Activated naive CD4-positive, alpha-beta T cell treated with anti-CD3 and anti-CD28 coated beads, Interleukin-2, amount 50 U/mL, for 72 hours (primary cell): ENCODE measurements at places on chromosomes 3 and 15. TPM values are rescaled to one million over a fixed set of nuclear protein-coding genes. Genes with fewer than 3 reads are reported as not detected.

GREM1 gene
- total RNA-seq = not detected

GOLGA8K gene
- total RNA-seq = 0.55 TPM

IQCH gene
- total RNA-seq = 2.3 TPM

ZNF662 gene
- total RNA-seq = not detected

PAQR5 gene
- 0.04 TPM for total RNA-seq

C15orf39 gene
- 22.8 TPM for total RNA-seq

LMAN1L gene
- 1.1 TPM for total RNA-seq

MORF4L1 gene
- total RNA-seq = 287 TPM

KBTBD8 gene
- total RNA-seq = 7.7 TPM

IGSF11 gene
- not detected for total RNA-seq

ALDH1L1 gene
- 0.34 TPM for total RNA-seq

P2RY13 gene
- total RNA-seq = not detected

PRSS50 gene
- total RNA-seq = not detected

PFKFB4 gene
- 6.3 TPM for total RNA-seq

PLCL2 gene
- 17.8 TPM for total RNA-seq

ANKRD34C gene
- not detected for total RNA-seq

OSTN gene
- total RNA-seq = not detected

KBTBD13 gene
- not detected for total RNA-seq

GOLGA8J gene
- not detected for total RNA-seq

IREB2 gene
- total RNA-seq = 69.1 TPM

TMIE gene
- total RNA-seq = 0.84 TPM

CCK gene
- total RNA-seq = not detected

SLC27A2 gene
- total RNA-seq = 54.7 TPM

GPR149 gene
- not detected for total RNA-seq

GUCA1C gene
- not detected for total RNA-seq

SLC51A gene
- total RNA-seq = not detected

LTK gene
- total RNA-seq = 0.20 TPM

SLCO2A1 gene
- not detected for total RNA-seq

NR2E3 gene
- total RNA-seq = not detected

CADM2 gene
- total RNA-seq = not detected

MYO1E gene
- 42.0 TPM for total RNA-seq

DNAH12 gene
- total RNA-seq = 0.05 TPM

SERPINI1 gene
- 1.4 TPM for total RNA-seq

ABHD17C gene
- total RNA-seq = 7.2 TPM

TLR9 gene
- 0.86 TPM for total RNA-seq

RASGRP1 gene
- total RNA-seq = 61.2 TPM
